A549 treated with AZD2906 at 1 μM for 4 hours (cell line): ENCODE measurements at places on chromosomes 11 and 22. TPM values are rescaled to one million over a fixed set of nuclear protein-coding genes. Genes with fewer than 3 reads are reported as not detected.

The CECR2 gene
- 0.07 to 0.16 TPM (median 0.10 TPM) in 5 replicates for total RNA-seq

The PPFIBP2 gene
- total RNA-seq: 8.1 to 10.5 TPM (median 9.6 TPM) in 5 replicates

The GGT1 gene
- 88.6 to 112 TPM (median 103 TPM) in 5 replicates for total RNA-seq

The CD6 gene
- total RNA-seq: 0.04 to 0.16 TPM (median 0.09 TPM) in 5 replicates

The MIOX gene
- 0.05 TPM in 1 of 5 replicates, not detected in the others for total RNA-seq

The PRDM11 gene
- 4.5 to 8.0 TPM (median 7.7 TPM) in 5 replicates for total RNA-seq

The ALKBH8 gene
- total RNA-seq: 5.6 to 9.0 TPM (median 6.0 TPM) in 5 replicates

The ARFGAP2 gene
- total RNA-seq: 26.9 to 39.5 TPM (median 28.3 TPM) in 5 replicates

The TESMIN gene
- 3.7 to 6.6 TPM (median 5.3 TPM) in 5 replicates for total RNA-seq

The PISD gene
- 25.5 to 28.9 TPM (median 28.2 TPM) in 5 replicates for total RNA-seq

The TRIM49 gene
- 0.03 to 0.15 TPM (median 0.08 TPM) in 4 of 5 replicates, not detected in the other for total RNA-seq

The CTSW gene
- total RNA-seq: 0.07 to 0.11 TPM in 2 of 5 replicates, not detected in the others

The GGTLC3 gene
- not detected in 5 replicates for total RNA-seq

The CHID1 gene
- 72.1 to 77.3 TPM (median 74.4 TPM) in 5 replicates for total RNA-seq

The TPBGL gene
- total RNA-seq: 0.11 to 0.24 TPM (median 0.17 TPM) in 5 replicates

The POU2F3 gene
- 0.05 TPM in 1 of 5 replicates, not detected in the others for total RNA-seq

The BAIAP2L2 gene
- 5.1 to 8.5 TPM (median 8.0 TPM) in 5 replicates for total RNA-seq

The ZNF215 gene
- total RNA-seq: 0.77 to 1.1 TPM (median 0.86 TPM) in 5 replicates

The BID gene
- total RNA-seq: 61.5 to 76.8 TPM (median 75.3 TPM) in 5 replicates

The CENPM gene
- 27.0 to 40.5 TPM (median 35.9 TPM) in 5 replicates for total RNA-seq

The MYO7A gene
- 1.2 to 1.4 TPM (median 1.2 TPM) in 5 replicates for total RNA-seq

The OAF gene
- total RNA-seq: 7.6 to 11.7 TPM (median 11.0 TPM) in 5 replicates

The PDGFD gene
- 5.9 to 8.1 TPM (median 6.7 TPM) in 5 replicates for total RNA-seq

The ETS1 gene
- total RNA-seq: 24.0 to 31.5 TPM (median 25.6 TPM) in 5 replicates

The CNGA4 gene
- total RNA-seq: 0.03 to 0.08 TPM (median 0.06 TPM) in 3 of 5 replicates, not detected in the others

The CDC45 gene
- 23.1 to 26.3 TPM (median 24.5 TPM) in 5 replicates for total RNA-seq

The AQP11 gene
- 1.1 to 1.5 TPM (median 1.4 TPM) in 5 replicates for total RNA-seq

The OR4A47 gene
- total RNA-seq: not detected in 5 replicates

The HTR3A gene
- total RNA-seq: not detected in 5 replicates

The SMC1B gene
- 0.03 to 0.05 TPM in 2 of 5 replicates, not detected in the others for total RNA-seq

The MMP10 gene
- 0.54 to 2.5 TPM (median 0.72 TPM) in 5 replicates for total RNA-seq

The IFITM5 gene
- total RNA-seq: not detected in 5 replicates

The IGSF9B gene
- 1.3 to 3.3 TPM (median 2.4 TPM) in 5 replicates for total RNA-seq

The IGLL5 gene
- not detected in 5 replicates for total RNA-seq

The MYBPC3 gene
- total RNA-seq: 0.05 to 0.10 TPM (median 0.07 TPM) in 5 replicates

The MS4A3 gene
- total RNA-seq: not detected in 5 replicates

The BEST1 gene
- 2.0 to 4.6 TPM (median 3.9 TPM) in 5 replicates for total RNA-seq

The PRR5 gene
- total RNA-seq: 10.0 to 15.1 TPM (median 13.9 TPM) in 5 replicates

The KCNJ11 gene
- total RNA-seq: 7.0 to 9.2 TPM (median 8.7 TPM) in 5 replicates

The SEC14L6 gene
- not detected in 5 replicates for total RNA-seq

The ARHGAP20 gene
- total RNA-seq: 0.02 to 0.07 TPM (median 0.04 TPM) in 4 of 5 replicates, not detected in the other

The LRRC74B gene
- total RNA-seq: 0.05 to 0.06 TPM in 2 of 5 replicates, not detected in the others

The OR51E2 gene
- not detected in 5 replicates for total RNA-seq

The MAP4K2 gene
- total RNA-seq: 5.3 to 8.8 TPM (median 8.4 TPM) in 5 replicates

The MS4A12 gene
- not detected in 5 replicates for total RNA-seq

The TP53AIP1 gene
- 0.07 to 0.11 TPM (median 0.08 TPM) in 3 of 5 replicates, not detected in the others for total RNA-seq

The HDAC10 gene
- total RNA-seq: 6.4 to 12.9 TPM (median 10.2 TPM) in 5 replicates

The DUSP8 gene
- total RNA-seq: 0.81 to 1.2 TPM (median 1.0 TPM) in 5 replicates

The MMP3 gene
- 0.07 to 0.27 TPM (median 0.09 TPM) in 3 of 5 replicates, not detected in the others for total RNA-seq

The PHOX2A gene
- total RNA-seq: not detected in 5 replicates

The SLC25A1 gene
- 45.6 to 65.1 TPM (median 61.8 TPM) in 5 replicates for total RNA-seq

The GPHA2 gene
- total RNA-seq: not detected in 5 replicates

The ZBTB16 gene
- 1.2 to 2.0 TPM (median 1.7 TPM) in 5 replicates for total RNA-seq

The GRAMD1B gene
- 19.7 to 24.9 TPM (median 22.2 TPM) in 5 replicates for total RNA-seq

The MMP11 gene
- total RNA-seq: 0.13 to 0.29 TPM (median 0.18 TPM) in 5 replicates

The MYEOV gene
- total RNA-seq: 119 to 131 TPM (median 123 TPM) in 5 replicates

The TCF20 gene
- 11.6 to 16.2 TPM (median 12.9 TPM) in 5 replicates for total RNA-seq

The OR52D1 gene
- not detected in 5 replicates for total RNA-seq

The ZNRD2 gene
- 63.9 to 77.4 TPM (median 76.9 TPM) in 5 replicates for total RNA-seq

The NCR3LG1 gene
- 1.9 to 3.3 TPM (median 2.3 TPM) in 5 replicates for total RNA-seq
